ENCODE measurements at places on chromosomes 3 and 15.
A peak's percentile ranks its signal among the peaks of the same experiment; 100 is the strongest.

- DNase-seq, result peak; percentile 48
Measured at GRCh38 chr15:75842722-75843677, at the start of gene UBE2Q2. Gene UBE2Q2, plus strand, starts transcription at chr15:75843447. Its CDS starts 220 bp downstream, at chr15:75843667.

DNA sequence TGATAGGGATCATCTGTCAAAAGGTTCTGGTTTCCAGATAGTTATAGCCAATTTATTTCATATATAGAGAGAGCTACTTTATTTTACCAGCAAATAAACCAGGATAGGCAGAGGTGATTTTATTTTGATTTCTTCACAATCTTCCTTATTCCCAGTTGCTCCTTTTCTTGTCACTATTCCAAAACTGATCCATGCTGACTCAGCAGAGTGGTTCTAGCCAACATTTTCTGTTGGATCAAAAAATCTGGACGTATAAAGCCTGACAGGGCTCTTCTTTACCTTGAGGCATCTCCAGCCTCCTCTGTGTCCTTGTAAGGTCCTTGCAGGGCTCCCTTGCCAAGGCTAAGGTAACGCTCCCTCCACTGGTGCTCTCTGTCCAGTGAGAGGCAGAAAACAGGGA, 15.8 kb downstream of the HDC start:
- DNase-seq, result no peak

GRCh38 chr3:193640165-193640715, 47.2 kb downstream of the OPA1 start:
- no peak for DNase-seq

DNA sequence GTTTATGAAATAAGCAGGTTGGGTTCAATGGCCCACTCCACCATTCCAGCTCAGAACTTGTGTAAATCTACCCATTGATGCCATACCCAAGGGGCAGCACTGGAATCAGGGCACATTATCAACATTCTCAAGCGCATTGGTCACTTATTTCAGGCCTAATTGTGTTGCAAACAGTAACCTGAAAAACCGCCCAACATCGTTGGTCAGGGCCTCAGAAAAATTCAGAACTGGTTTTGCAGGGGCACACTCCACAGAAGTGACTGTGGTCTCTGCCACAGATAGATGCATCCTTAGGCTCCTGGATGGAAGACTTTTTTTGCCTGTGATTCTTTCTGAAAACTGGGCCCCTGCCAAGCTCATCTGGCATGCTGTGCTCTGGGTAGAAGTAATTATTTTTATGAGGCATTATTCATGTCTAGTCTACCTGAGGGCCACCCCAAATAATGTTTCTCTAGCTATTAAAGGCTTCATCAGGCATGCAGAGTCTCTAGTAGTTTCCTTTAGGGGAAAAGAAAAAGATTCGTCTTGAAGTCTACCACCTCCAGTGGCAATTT, 21.7 kb upstream of the LRTM1 start:
- DNase-seq, result no peak

Measured in stimulated activated CD8-positive, alpha-beta memory T cell treated with anti-CD3 and anti-CD28 coated beads, Interleukin-7, amount 100 ng/mL, for 1 hour (primary cell).